ENCODE measurements at places on chromosomes 12 and 14. TPM values are rescaled to one million over a fixed set of nuclear protein-coding genes. Genes with fewer than 3 reads are reported as not detected.

- no peak for DNase-seq
Observed at GRCh38 chr12:80679346-80680131, 27.9 kb upstream of the MYF6 start.

- no peak for DNase-seq
Observed at GRCh38 chr12:131776237-131776889, 51.8 kb upstream of the MMP17 start.

GRCh38 chr14:83217492-83217891 is 1683.8 kb upstream of the SEL1L start:
- no peak for DNase-seq

SMCO2 gene
- total RNA-seq: 0.88 TPM

AMDHD1 gene
- total RNA-seq: 0.29 TPM

DNA sequence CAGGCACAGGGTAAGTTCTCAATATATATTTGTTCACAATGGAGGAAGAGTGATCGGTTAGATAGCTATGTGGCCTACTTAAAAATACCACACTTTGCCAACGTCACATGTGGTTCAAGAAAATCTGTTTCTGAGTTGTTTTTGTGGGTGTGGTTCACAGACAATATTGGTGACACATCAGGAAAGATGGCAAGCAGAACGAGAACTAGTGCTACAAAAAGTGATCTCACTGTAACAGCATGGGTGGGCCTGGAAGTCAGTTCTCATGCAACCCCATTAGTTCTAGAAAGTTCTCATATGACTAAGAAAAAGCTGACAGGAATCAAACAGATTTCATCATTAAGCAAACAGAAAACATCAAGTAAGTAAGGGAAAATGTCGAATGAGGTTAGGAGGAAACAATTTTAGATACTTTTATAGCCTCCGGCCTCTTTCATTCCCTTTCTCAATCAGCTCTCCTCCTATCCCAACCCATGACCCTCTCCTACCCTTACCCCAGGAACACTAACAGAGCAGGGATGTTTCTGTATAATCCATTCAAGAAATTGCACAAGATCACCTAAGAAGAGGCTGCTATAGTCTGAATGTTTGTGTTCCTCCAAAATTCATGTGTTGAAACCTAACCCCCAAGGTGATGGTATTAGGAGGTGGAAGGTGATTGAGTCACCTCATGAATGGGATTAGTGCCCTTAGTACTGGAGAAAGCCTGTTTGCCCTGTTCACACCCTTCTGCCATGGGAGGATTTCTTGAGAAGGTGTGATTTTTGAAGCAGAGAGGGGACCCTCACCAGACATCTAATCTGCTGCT is 15.5 kb upstream of the NTN4 start:
- DNase-seq: peak; percentile 91

DNA sequence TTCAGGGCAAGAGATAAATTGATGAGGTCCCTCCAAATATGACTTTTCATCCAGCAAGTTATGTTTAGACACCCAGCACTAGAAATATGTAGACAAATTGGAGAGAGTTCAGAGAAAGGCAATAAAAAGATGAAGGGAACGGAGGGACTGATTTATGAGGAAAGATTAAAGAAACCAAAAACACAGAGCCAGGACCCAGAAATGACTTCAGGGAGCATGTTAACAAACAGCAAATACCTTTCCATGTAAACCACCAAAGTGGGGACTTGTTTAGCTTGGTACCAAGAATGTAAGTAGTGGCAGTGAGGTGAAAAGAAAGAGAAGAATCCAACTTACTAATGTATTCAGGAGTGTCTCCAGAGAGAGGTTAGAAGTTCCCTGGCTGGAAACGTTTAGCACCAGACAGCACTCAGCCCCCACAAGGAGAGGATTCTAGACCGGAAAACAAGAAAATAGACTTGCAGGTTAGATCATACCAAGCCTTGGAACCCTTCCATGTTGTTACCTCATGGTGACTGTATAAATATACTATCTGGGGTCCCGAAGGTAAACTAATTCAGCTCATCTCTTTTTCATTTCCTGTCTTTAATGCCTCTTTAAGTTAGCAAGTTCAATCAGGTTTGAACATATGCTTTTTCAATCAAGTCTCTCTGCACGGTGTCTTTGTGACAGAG is 79.2 kb downstream of the TBC1D30 start:
- no peak for DNase-seq

HAL gene
- 0.29 TPM for total RNA-seq

DNA sequence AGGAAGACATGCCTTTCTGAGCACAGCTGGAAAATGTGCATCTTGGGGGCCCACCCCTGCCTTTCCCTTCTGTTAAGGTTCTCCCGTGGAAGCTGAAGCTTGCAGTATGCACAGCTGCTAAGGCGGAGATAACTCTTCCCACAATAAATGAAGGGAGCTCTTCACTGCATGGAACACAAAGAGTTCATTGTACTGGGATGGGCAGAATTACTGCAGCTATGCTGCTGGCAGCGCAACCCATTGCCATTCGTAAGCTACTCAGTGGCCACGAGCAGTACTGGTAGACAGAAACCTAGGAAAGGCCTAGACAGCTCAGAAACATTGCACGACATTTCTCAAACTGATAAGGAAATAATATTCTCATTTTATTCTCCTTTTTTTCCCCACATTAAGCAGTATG is 310.2 kb downstream of the MDGA2 start:
- no peak for DNase-seq

DNA sequence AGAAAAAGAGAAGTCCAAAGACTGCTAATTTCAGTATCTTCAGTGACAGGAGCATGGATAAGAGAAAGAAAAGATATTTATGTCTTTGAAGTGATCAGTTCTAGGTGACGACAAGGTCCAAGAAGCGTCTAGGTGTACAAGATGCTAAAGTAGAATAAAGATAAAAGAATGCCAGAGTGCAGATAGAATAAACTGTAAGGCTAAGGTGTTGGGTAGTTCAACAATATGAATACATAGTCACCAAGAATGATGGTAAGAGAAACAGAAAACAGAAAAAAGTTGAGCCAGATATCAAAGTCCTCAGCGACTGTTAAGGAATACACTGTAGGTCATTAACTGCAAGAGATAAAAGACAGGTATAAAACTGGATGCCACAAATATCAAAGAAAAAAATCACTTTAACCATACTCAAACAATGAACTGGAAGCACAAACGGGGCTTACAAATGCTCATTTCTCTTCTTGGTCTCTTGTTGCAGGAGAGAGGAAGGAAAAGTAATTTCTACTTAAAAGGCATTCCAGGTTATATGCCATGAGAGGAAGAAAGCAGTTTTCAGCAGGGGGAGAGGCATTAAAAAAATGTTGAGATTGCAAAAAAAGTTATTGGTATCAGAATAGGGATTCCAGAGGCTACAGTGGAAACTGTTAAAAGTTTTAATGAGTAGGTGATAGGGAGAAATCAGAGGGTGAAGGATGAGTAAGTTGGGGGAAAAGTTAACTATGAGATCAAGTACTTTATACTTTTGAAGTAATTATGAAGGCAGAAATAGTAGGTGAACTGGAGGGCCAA is 121.5 kb downstream of the CEP83 start:
- DNase-seq: no peak

INHBC gene
- not detected for total RNA-seq

DNA sequence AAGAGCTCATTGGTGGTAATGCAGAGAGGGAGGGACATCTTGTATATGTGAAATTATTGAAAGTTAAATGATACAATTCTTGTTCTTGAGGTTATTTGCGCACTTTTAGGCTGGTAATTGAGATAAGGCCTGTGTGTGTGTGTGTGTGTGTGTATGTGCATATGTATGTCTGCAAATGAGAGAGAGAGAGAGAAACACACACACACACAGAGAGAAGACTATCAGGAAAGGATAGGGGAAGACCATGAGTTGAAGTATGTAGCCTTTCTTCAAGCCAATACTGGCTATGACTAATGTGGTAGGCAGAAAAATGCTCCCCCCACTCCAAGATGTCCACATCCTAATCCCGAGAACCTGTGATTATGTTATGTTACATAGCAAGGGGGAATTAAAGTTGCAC is 52.7 kb upstream of the DCD start:
- no peak for DNase-seq

DNA sequence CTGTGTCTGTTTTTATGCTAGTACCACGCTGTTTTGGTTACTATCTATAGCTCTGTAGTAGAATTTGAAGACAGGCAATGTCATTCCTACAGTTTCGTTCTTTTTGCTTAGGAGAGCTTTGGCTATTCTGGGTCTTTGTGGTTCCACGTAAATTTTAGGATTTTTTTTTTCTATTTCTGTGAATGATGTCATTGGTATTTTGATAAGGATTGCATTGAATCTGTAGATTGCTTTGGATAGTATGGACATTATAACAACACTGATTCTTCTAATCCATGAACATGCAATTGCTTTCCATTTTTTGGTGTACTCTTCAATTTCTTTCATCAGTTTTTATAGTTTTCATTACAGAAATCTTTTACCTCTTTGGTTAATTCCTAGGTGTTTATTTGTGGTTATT is 345.2 kb downstream of the TMEM121 start:
- no peak for DNase-seq

TCL1B gene
- total RNA-seq: not detected

- DNase-seq: no peak
Observed at GRCh38 chr12:32211066-32211899, 104.6 kb downstream of the BICD1 start.

IL22 gene
- not detected for total RNA-seq

- DNase-seq: peak; percentile 92
Observed at GRCh38 chr14:85531587-85532373, 1.8 kb downstream of the FLRT2 start.

DNA sequence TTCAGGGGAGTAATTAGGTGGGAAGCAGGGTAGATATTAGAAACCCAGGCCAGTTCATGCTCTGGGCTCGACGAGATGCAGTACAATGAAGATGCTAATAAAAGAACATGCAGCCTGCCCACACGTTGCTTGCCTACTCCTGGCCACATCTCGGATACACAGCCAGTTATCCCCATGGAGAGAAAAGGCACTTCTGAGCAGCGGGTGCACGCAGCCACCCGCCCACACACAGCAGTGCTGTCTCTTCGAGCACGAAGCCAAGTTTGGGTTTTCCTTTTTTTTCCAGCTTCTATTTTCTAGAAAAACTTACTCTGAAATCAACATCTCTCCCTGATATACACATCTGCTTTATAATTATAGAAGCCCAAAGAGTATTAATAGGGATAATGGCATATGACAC is 85.7 kb downstream of the CIT start:
- no peak for DNase-seq

TUBA1B gene
- 578 TPM for total RNA-seq

- DNase-seq: no peak
Observed at GRCh38 chr12:44457465-44457864, 418.6 kb downstream of the NELL2 start.

- DNase-seq: no peak
Observed at GRCh38 chr12:91506452-91506851, 323.8 kb upstream of the DCN start.

PLA2G1B gene
- total RNA-seq: not detected

DNA sequence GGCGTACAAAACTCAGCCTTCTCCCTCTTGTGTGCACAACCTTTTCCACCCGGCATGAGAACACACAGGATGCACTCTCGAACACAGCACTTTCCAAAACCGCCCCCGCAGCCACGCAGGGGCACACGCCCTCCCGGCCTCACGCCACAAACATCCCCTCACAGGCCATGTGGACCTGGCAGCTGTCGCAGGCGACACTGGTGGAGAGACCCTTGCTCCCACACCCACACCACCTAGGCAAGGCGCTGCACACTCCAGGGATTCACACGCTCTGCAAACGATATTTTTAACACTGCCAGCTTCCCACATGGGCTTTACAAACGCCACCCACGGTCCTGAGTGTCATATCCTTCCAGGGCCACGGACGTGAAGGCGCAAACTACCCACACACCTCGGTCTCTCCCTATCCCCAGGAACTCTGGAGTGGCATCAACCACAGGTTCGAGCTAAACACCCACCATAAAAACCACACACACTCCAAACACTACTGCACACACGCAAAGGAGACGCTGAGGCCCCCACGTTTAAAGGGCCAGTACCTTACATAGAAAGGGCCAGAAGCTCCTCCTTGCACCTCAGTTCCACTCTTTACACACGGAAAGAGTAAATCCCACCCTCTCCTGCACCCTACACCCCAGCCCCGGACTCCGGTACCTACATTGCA is 12.4 kb upstream of the ITGB7 start:
- DNase-seq: peak; percentile 96

- peak; percentile 55 for DNase-seq
Observed at GRCh38 chr14:97916669-97917568, 1119.7 kb downstream of the VRK1 start.

- no peak for DNase-seq
Observed at GRCh38 chr12:58732894-58733293, 187.4 kb downstream of the LRIG3 start.

- DNase-seq: peak; percentile 39
Observed at GRCh38 chr14:95456281-95456680, 60.2 kb downstream of the SYNE3 start.
